ENCODE measurements at places on chromosomes 7 and 10.

GRCh38 chr7:82163586-82163985, 280.0 kb downstream of the CACNA2D1 start:
- DNase-seq, result no peak

- no peak for DNase-seq
These were observed 162.5 kb upstream of the MALRD1 start for GRCh38 chr10:18886102-18886501.

GRCh38 chr10:24114556-24114955, 94.4 kb upstream of the KIAA1217 start:
- DNase-seq, result peak; percentile 3

DNA sequence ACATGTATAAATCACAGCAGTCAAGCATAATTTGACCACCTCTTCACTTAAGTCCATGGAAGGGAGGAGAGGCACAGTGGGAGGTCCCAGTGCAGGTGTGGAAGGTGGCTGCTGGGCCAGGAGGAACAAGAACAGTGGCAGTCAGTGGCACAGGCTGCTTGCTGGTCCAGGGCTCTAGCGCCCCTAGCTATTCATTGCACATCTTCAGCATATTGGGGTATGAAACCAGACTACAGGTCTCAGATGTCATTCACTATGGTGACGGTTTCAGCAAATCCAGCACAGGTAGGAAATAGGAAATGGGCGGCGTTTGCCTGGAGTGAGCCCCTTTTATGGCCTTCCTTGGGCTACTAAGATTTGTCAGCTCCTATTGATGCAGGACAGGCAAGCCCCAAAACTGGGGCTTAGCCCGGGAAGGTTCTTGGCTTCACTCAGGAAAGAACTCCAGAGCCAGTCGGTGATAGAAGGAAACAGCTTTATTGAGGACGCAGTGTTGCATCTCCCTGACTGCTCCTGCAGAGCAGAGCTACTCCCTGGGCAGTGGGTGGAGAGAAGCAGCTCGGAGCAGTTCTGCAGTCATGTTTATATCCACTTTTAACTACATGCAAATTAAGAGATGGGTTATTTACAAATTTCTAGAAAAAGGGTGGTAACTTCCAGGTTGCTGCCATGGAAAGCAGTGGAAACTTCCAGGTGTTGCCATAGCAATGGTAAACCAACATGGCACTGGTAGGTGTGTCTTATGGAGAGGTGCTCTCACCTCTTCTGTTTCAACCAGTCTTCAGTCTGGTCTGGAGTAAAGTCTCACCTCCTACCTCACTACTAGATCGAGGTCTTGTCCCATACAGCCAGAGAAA, 608.8 kb downstream of the PARD3 start:
- no peak for DNase-seq

DNA sequence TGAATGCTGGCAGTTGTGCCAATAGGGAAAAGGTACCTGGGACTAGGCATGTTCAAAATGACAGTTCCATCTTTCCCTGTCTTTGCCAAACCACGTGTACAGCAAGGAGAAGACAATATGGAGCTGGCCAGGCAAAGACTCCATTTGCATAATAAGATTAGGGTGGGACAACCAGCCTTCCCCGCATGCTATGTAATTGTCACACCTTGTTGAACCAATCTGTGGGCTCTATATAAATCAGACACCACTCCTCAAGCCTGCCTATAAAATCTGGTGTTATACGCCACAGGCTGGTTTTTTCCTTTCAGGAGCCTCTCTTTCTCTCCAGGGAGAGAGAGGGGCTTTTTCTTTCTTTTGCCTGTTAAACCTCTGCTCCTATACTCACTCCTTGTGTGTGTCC, 11.0 kb upstream of the NUB1 start:
- no peak for DNase-seq

DNA sequence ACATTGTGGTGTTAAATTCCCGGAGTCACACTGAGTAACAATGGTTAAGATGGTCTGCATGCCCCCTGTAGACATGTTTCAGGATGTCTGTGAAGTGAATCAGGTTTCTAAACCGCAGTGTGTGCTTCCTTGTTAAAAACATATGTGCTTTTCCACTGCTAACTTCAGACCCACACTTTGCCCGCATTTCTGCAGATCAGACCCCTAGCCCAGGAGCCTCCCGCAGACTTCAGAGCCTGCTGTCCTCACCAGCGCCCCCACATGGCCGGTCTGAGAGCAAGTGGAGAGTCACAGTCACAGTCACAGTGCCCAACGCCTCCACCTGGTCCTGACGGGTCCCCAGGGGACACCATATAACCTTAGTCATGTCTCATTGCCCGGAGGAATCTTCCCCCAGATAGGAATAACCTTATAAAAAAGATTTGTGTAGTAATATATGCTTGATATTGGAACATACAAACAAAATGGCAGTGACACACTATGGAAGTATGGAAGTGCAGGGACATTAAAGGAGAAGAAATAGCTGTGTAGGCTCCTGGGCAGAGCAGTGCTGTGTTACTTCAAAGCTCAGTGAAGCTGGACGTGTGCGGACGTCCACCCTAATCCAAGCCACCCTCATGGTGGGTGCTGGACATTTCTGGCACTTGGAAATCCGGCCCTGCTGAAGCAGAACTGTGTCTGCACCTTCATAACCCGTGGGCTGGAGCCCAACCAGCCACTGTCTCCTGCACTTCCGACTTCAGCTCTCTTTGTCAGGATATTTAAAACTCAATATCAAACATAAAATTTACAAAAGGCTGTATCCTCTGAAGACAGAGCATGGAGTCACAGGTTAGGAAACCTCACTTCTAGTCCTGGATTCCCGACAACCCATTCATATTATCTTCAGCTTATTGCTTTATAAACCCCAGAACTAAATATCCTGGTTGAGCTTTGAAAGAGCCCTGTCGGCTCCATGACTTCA, 29.0 kb downstream of the GSTO2 start:
- DNase-seq, result peak; percentile 73

DNA sequence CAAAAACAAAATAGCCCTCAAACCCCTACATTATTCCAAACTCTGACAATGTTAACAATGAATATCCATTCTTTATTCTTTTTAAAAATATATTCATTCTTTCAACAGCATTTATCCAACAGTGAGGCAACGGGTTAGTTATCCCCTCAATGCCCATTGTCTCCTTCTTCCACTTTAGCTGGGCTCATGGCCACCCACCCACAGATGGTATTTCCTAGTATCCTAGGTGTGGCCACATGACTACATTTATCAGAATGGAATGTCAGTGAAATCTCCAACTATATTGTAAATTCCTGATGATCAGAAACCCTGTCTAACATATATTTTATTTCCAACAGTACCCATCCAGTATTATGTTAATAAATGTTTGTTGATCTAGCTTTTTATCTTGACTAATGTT, 13.6 kb downstream of the HOXA1 start:
- no peak for DNase-seq

DNA sequence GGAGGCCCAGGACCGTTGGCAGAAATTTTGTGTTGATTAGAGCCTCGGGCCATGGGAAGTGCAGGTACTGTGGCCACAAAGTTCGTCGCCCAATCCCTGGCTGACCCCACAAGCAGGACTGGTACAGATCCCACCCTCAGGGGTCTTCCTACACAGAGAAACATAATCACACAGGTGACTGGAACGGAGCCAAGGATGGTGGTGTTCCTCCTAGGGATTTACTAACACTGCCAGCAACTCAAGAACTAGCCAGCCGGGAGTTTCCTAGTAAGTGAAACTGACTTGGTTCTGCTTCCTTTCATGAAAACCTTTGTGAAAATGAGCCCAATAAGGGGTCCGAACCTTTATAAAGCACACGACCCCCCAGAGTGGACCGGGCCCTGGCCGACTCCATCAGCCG, 5.7 kb downstream of the CUX1 start:
- DNase-seq, result no peak

DNA sequence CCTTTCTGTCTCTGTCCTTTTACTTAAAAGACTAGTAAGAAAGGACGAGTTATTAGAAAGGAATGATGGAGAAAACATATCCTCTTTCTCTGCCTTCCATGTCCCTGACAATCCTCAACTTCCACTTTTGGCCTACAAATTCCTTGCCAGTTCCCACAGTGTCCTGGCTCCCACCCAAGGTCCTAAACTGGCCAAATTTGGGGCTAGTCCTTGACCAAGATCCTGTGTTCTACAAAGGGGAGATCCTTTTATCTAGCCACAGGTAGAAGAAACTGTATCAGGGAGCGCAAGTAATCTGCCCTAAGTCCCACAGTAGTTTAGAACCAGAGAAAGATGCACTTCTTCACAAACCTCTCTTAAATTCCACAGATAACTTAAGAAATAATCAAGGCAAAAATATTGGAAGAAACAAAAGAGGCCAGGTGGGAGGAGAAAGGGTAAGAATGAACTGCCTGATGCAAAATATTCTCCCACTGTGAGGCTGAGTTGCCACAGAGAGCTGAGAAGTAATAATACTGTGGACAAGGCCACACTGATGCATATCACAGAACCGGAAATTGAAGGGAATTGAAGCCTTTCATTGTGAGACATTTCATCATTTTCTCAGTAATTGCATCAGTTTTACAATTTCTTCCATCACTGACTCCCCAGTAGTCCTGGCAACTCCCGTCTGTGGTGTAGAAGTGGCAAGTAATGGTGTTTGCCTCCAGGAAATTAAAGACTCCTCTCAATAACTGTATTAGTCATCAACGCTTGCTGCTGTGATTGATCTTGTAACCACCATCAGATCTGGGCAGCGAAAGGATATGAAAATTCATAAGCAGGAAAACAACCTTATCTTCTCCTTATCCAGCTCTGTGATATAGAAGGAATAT, 47.2 kb downstream of the DNAJC12 start:
- peak; percentile 71 for DNase-seq
